ENCODE measurements at places on chromosomes 5 and 9.

DNA sequence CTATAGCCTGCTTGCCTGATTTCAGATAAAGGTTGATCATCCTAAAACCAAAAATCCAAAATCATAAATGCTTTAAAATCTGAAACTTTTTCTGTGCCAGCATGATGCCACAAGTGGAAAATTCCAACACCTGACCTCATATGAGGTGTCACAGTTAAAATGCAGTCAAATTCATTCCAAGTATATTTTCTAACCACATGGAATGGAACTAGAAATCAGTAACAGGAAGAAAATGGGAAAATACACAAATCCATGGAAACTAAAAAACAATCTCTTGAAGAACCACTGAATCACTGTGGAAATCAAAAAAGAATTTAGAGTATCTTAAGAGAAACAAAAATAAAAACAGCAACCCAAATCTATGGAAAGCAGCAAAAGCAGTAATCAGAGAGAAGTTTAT lies 297.5 kb upstream of the COX7C start:
- DNase-seq, result no peak

DNA sequence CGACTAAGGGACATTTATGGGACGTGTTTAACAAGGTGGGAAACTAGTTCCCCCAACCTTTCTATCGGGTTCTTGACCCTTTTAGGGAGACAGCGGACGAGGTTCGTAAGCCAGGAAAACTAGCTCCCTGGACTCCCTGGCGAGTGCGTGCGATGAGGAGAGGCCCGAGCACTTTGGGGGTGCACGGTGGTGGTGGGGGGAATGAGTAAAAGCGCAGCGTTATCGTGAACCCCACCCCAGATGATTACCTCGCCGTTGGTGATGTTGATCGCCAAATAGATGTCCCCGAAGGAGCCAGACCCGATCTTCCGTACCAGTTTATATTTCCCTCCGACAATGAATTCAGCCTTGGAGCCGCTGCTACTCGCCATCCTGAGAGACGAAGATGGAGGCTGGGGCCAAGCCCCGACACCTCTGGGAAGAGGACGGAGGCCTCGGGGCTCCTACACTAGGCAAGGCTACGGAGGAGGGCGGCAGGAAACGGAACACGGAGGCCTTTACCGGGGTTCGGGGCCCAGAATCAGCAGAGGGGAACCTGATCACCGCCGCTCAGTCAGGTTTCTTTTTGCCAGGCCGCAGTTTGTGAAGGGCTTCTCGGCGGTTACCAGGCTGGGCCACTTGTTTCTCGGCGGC lies 529 bp downstream of the CSNK1A1 start:
- DNase-seq, result no peak

- no peak for DNase-seq
Measured at GRCh38 chr5:102886586-102886985, 131.5 kb downstream of the PAM start.

- no peak for DNase-seq
Measured at GRCh38 chr9:34343090-34343489, 13.7 kb downstream of the NUDT2 start.

GRCh38 chr5:144880513-144880912 lies 709.8 kb downstream of the KCTD16 start:
- DNase-seq, result no peak

DNA sequence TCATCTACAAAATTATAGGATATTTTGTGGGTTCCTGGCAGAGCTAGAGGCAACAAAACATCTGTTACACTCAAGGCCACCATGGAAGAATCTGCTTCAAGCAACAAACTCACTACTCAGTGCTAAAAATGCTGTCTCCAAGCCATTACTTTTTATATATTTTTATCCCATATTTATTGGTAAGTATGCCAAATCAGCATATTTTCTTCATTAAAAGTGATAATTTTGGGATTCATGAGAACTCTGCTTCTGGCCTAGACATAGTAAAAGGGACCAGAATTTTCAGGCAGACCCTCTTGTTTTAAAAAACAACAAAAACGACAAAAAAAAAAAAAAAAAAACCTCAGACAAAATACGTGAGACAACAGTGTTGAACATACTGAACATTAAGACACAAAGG lies 236.0 kb downstream of the EDIL3 start:
- DNase-seq, result no peak

GRCh38 chr9:137417161-137418021 lies 5.6 kb downstream of the EXD3 start:
- peak; percentile 71 for DNase-seq

DNA sequence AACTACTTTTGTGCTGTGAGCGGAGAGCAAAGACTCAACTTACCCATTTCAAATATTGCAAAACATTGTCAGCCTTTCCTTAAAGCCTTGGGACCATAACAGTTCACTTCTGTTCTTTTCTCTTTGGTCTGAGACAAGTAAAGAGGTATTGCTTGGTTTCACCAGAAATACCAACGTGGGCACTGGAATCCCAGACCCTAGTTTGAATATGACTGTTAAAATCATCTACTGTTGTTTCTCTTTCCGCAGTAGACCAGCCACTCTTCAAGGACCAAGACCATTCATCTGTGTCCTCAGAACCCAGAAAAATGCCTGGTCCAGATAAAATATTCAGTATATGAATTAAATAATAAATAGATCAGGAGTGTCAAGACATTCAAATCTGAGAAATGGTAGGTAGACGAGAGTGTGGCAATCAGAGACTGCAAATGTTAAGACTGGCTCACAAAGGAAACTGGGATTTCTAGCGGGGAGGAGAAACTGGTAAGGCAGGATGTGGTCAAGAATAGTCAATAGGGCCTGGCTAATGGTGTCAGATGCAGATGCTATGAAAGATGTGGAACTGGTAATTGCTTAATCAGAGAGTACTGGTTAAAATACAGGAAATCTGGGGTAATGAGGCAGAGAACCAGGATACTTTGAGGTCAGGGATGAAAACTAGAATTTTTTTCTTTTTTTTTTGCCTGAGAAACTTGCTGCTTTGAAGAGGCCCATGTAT lies 82.1 kb upstream of the IL33 start:
- DNase-seq, result peak; percentile 16

GRCh38 chr5:90473396-90474234 lies 956 bp downstream of the MBLAC2 start:
- peak; percentile 61 for DNase-seq

DNA sequence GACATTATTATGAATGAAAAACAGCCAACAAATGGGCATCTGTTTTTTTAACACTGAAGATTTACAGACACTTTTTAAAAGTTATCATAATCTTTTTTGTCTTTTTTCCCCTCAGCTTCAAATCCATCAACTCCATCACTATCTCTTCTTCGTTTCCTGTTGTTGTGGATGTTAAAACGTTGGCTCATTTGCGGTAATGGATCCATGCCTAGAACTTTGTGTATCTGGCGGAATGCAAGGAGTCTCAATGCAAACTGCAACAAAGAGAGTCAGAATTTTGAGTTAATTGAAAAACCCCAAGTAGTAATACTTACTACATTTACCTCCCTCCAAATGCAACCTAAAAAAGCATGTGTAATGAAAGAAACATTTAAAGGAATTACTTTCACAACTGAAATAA lies 42.9 kb upstream of the MTMR12 start:
- DNase-seq, result no peak

GRCh38 chr5:3324421-3325101 lies 271.1 kb upstream of the IRX1 start:
- peak; percentile 7 for DNase-seq

DNA sequence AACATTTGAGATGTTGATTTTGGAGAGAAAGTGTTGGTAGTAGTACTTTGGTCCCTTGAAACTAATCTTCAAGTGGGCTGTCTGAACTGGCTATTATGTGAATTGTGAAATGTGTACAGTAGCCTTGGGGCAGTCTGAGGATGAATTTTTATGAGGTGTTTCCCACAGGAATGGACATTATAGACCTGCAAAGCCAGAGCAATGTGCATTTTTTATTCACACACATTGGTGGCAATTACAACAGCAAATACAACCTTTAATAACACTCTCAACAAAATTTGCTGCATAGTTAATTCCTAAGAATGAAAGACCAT lies 147.0 kb downstream of the PAM start:
- no peak for DNase-seq

DNA sequence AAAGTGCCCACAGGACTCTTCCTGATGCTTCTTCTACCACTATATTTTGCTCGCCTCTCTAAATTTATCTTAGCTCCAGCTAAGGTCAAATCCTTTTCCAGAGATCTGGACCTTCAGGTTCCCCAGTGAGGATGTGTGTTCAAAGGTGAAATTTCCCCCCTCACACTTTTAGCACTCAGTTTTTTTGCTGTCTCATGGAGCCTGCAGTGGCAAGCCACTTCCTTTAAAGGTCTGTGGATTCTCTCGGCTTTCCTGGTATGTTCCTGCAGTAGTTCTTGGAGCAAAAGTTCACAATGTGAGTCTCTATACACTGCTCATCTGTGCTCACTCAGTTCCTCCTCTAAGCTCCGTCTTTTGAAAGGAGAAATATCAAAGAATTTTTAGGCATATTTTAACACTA lies 181.4 kb downstream of the LURAP1L start:
- DNase-seq, result peak; percentile 5

- no peak for DNase-seq
Measured at GRCh38 chr5:168863021-168863420, 283.9 kb upstream of the PANK3 start.

- peak; percentile 95 for DNase-seq
Measured at GRCh38 chr9:137236238-137236935, 4.7 kb upstream of the TUBB4B start.

GRCh38 chr9:110659891-110660541 lies 8.6 kb upstream of the MUSK start:
- DNase-seq, result no peak

All from KBM-7 (cell line).